AG09319 (cell line): ENCODE measurements at places on chromosomes 13 and 19.

DNA sequence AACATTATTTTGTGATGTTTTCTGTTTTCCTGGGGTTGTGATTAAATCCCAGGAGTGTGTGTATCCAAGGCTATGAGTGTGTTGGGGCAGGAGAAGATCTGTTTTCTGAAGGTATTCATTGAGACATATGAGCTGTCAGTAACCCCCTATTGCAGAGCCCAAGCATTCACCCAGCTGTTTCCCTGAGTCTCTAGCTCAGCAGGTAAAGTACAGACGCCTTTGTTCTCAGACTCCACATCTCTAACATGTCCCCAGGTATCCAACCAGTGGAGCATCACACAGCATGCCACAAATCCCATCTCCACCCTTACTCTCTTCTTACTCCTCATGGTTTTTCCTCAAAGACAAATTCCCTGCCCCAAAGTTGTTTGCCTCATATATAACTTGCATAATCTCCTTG, 213.6 kb downstream of the PCDH20 start:
- no peak for DNase-seq

DNA sequence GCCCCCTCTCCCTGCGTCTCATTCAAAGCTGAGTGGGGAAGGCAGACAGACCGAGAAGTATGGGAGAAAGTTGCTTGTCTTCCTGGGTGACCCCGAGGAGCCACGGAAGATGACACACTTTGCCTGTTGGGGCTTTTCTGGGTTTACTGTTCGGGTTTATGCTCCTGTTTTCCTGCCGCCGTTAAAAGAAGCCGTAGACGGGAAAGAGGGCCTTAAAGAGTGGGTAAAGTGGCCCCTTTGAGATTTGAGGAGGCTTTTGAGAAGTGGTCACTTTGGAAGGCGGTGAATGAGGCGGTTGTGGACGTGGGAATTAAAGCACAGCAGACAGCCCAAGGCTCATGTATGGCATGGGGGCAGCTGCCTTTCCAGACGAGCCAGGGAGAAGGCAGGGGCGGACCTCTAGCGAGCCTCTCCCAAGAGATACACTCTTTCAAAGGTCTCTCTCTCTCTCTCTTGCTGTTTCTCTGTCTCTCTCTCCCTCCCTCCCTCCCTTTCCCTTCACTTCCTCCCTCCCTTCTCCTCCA, 493 bp upstream of the LHFPL6 start:
- DNase-seq: no peak

- no peak for DNase-seq
These were observed 5.7 kb downstream of the ANKRD27 start for GRCh38 chr19:32669310-32669709.

DNA sequence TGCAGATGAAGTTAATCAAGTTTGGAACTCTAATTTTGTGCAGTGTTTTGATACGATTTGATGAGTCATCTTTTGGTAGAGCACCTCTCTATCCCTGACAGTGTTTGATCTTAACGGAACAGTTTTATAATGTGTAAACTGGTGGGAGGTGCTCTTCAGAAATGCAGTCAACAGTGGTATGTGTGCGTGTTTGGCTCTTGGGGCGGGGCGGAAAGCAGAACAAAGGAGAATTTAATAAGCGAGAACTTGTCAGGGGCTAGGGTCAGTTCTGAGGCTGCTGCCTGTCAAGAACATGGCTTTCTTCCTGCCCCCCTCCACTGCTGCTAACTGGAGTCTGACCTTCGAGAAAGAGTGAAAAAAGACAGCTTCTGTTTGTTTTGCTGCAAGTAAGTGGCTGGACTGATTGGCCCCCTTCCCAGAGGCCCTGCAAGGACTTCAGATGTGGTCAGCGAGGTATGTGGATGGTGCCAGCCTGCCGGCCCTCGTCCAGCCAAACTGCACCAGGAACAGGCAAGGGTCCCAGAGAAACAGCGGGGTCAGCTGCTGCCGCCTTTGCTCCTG, 40.8 kb downstream of the BBC3 start:
- DNase-seq: peak; percentile 36

GRCh38 chr13:21616880-21617279, 12.9 kb upstream of the MICU2 start:
- no peak for DNase-seq

GRCh38 chr19:33329060-33329459, 26.7 kb upstream of the CEBPA start:
- DNase-seq: no peak

DNA sequence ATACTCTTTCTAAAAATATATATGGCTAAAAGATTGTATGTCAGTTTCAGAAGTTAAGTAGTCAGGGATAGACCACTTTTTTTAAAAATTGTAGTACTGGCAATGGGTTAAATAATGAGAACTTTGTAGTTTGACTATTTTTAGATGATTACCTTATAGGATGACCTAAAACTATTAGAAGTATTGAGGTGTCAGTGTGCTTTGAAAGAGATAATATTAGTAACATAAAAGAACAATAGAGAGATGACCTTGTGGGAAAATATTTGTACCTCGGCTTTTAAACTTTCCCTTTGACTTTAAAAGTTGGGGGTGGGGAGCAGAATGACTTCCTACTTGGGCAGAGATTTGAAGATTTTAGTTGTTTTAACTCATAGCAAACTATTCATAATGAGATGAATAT, 48.3 kb downstream of the SLAIN1 start:
- DNase-seq: no peak

DNA sequence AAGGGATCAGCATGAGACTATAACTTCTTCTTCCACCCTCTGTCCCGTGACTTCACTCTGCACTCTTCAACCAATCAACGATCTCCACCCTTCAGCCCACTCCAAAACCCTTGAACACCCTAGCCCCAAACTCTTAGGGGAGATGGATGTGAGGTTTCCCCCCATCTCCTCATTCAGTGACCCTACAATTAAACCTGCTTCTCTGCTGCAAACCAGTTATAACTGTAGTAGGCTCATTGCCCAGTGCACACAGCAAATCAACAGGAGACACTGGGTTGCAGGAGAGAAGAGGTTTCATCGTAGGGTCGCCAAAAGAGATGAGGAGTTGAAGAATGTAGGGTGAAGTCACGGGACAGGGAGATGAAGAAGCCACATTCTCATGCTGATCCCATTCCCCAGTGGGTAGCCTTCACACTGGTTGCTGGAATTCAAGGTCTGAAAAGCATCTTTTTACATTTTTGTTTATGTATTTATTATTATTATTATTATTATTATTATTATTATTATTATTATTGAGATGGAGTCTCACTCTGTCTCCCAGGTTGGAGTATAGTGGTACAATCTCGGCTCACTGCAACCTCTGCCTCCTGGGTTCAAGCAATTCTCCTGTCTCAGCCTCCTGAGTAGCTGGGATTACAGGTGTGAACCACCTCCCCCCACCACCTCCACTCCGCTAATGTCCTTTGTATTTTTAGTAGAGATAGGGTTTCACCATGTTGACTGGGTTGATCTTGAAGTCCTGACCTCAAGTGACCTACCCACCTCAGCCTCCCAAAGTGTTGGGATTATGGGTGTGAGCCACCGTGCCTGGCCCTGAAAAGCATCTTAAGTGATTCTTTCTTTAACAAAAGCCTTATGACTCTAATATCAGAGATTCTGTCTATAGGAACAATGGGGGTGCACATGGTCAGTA, 5.8 kb upstream of the CYP2S1 start:
- DNase-seq: no peak

DNA sequence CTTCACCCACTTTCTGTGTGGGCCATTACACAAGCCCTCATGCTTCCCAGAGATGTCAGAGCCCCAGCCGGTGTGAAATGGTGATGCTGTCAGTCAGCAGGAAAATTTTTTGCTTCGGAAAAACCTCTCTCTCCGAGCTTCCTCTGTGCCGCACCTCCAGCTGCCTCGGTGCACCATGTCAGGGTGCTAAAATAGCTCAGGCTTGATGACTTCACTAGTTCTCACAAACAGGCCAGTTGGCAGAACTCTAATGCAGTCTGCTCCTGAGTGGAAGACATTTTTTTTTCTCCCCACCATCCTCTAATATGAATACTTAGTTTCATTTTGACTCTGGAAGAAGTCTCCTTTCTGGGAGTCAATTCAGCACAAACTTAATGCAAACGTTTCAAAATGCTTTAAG, 71.3 kb downstream of the KLF12 start:
- DNase-seq: no peak
